ENCODE measurements at places on chromosomes 13 and 19.

GRCh38 chr19:14826006-14826405 lies 9.0 kb downstream of the OR7A5 start:
- no peak for DNase-seq

GRCh38 chr19:10643172-10643967 lies 10.8 kb upstream of the ILF3 start:
- DNase-seq = no peak

DNA sequence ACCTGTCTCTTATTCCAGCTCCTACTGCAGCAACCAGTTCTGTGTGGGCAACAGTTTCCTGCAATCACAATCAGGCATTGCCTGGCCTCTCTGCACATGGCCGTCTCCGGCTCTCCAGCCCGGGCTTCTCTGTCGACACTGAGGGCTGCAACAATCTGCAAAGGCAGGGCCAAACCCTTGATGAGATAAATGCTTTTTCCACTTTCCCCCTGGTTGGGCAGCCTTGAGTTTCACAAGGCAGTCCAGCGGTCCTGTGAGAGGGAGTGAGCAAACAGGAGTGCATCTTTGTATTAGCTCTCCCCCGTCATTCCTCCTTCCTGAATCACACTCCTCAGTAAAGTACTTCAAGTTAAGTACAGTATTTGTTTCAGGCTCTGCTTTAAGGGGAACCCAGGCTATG lies 40.7 kb upstream of the VWA8 start:
- DNase-seq = no peak

- no peak for DNase-seq
Measured at GRCh38 chr19:31296741-31297390, 52.4 kb downstream of the TSHZ3 start.

GRCh38 chr19:16316506-16316882 lies 8.1 kb upstream of the KLF2 start:
- no peak for DNase-seq

GRCh38 chr19:40457048-40457447 lies 8.5 kb downstream of the BLVRB start:
- DNase-seq = no peak

- DNase-seq = peak; percentile 76
Measured at GRCh38 chr19:19460761-19461265, 54.5 kb downstream of the TSSK6 start.

DNA sequence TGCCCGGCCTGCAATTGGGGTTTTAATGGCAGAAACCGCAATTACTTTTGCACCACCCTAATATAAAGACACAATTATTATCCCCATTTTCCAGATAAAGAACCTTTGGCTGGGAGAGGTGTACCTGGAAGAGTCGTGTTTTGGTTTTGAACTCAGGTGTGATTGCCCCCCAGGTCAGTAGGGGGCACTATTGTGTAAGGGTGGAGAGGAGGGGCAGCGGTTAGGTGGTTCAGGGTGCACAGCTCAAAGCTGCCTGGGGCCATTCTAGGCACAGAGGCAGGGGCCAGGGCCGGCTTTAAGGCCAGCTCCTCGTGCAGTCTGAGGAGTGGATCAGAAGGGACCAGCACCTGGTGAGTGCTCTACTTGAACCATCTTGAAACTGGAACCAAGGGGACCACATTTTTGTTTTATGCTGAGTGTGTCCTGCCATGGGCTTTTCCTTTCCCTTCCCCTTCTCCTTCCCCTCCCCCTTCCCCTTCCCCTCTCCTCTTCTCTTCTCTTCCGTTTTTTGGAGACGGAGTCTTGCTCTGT lies 5.8 kb upstream of the FCGRT start:
- DNase-seq = peak; percentile 88

- DNase-seq = no peak
Measured at GRCh38 chr13:46612267-46612666, 59.3 kb downstream of the LRCH1 start.

DNA sequence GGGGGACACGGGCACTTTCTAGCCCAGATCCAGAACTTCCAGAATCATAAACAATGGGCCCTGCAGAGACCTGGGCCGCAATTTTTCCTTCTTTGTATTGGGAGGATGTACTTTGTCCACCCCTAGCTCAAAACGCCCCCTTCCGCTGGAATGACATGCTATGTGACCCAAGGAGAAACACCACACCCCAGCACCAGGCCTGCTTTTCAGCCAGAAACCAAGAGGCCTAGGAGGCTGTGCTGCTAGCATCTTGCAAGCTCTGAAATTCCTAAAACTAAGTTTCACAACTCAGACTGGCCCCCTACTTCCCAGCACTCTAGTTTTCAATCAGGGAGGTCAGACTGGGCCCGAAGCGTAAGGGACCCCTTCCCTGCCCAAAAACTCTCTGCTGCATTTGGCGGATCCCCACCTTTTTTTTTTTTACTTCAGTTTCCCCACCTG lies 538 bp downstream of the LSM4 start:
- peak; percentile 76 for DNase-seq

- DNase-seq = no peak
Measured at GRCh38 chr13:40124633-40125015, 469.2 kb downstream of the COG6 start.

Data from stimulated activated CD8-positive, alpha-beta memory T cell treated with anti-CD3 and anti-CD28 coated beads, Interleukin-4, amount 100 ng/mL, for 48 hours (primary cell).